RWPE2 (cell line): ENCODE measurements at places on chromosomes 7 and 10.

DNA sequence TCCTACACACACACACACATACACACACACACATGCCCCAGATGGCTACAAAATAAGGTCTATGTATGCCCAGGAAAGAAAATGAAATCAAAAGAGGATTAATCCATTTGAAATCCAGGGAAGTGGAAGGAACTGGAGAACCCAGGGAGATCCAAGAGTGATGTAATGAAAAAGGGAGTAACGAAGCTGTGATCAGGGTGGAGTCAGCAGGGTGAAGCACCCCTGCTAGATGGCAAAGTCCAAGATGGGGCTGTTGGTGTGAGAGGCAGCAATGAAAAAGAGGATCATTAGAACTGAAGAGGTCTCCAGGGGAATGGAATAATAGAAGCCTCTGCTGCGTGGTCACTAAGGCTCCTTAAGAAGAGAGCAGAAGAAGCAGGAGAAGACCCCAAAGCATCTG, 43.6 kb upstream of the IL6 start:
- DNase-seq: no peak

DNA sequence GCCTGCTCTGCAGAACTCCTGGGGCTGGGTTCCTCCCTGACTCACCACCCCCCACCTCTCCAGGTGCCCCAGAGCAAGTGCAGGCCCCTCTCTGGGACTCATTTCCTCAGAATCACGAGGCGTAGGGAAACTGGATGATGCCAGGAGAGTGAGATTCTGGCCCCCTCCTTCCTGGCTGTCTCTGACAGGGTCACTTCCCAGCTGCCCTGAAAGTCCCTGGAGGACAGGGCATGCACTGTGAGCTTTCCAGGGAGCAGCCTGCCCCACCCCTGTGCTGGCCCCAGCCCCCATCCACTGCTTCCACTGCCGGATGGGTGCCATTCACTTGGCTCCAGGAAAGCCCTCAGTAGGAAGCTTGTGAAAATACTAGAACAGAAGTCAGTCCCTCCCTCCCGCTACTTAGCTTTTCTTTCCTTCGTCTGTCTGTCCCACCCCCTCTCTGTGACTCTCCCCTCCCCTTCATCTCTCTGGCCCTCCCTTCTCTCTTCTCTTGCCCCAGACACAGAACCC, 10.4 kb downstream of the TACR2 start:
- no peak for DNase-seq

GRCh38 chr10:132097609-132098377, 32.0 kb downstream of the JAKMIP3 start:
- no peak for DNase-seq

GRCh38 chr7:1104516-1105179, 16.7 kb downstream of the GPER1 start:
- no peak for DNase-seq

- DNase-seq: no peak
These were observed 71.3 kb downstream of the CHST15 start for GRCh38 chr10:124022066-124022465.

DNA sequence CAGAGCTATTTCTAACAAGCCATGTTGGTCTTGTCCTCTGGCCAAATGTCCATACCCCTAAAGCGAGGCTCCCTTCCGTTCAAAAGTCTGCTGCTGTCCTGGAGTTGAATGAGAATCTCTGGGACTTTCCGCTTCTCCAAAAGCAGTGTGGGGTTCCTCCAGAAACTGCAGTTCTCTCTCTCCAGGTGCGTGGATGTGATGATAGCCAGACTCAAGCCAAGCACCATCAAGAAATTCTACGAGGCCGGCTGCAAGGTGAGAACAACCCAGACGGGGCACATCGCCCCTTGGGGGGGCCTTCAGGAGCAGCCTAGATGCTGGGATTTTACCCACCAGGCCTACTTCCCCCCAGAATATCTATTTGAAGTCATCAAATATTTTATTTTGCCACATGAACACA, 26.5 kb downstream of the BTBD16 start:
- no peak for DNase-seq

- no peak for DNase-seq
These were observed 115.7 kb upstream of the CACNA2D1 start for GRCh38 chr7:82559193-82559805.
